ENCODE measurements at places on chromosomes 2 and 18.

DNA sequence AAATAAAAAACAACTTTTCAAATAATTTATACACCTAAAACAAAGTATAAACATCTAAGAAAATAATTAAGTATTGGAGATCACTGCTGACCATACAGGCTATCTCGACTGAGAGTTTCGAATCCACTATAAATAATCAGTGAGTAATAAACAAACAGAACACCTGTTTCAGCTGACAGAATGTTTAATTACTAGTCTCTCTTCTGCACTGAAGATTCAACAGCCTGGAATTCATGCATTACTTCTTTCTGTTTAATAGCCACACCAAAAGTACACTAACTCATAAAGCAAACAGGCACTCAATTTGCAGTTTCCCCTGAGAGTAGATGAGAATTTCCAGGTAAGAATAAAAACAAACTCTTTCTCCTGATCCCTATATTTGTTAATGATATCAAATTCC lies 138.5 kb downstream of the RBMS1 start:
- no peak for DNase-seq

- no peak for DNase-seq
Measured at GRCh38 chr2:184308706-184309105, 289.6 kb upstream of the ZNF804A start.

DNA sequence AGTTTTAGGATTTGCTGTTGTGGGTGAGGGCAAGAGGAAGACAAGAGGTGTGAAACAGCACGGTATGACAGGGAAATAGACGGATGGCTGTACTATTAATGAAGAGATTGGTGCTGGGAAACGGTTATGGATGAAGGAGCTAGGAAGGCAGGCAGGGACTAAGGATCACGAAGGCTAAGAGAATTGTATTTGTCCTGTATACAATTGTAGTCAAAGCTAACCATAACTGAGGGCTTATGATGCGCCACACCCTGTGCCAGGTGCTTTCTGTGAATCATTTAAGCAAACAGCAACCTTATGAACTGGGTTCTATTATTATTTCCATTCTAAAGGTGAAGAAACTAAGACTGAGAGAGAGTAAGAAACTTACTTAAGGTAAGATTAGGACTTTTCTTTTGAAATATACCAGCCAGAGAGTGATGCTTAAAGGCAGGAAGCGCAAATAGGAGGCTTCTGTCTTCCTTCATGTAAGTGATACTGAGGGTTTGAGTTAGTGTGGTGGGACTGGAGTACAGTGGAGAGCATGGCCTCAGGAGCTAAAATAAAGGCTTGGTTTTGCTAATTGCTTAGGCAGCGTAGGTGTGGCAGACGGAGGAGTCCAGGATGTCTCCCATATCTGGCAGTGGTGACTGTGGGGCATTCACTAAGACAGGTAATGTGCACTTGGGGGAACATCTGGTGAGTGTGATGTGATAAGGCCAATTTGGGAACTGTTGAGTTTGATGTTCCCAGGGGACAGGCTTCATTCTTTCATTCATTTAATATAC lies 85.8 kb downstream of the PLEKHM3 start:
- DNase-seq, result no peak

GRCh38 chr2:237964194-237964577 lies 2.6 kb upstream of the UBE2F start:
- DNase-seq, result no peak

GRCh38 chr18:6650127-6650507 lies 79.4 kb upstream of the ARHGAP28 start:
- DNase-seq, result no peak

Measured in T-helper 1 cell (primary cell).